CD4-positive, alpha-beta memory T cell (primary cell): ENCODE measurements at places on chromosomes 13 and 19. TPM values are rescaled to one million over a fixed set of nuclear protein-coding genes. Genes with fewer than 3 reads are reported as not detected.

GRCh38 chr13:78022164-78022877 is 103.7 kb upstream of the EDNRB start:
- DNase-seq = peak; percentile 49
- H3K27me3 ChIP-seq = no peaks in the 10 kb centered on the region
- no peak overlapping the region for H3K4me3 ChIP-seq
- H3K36me3 ChIP-seq = no peaks in the 10 kb centered on the region

The PRR22 gene
- not detected for polyA plus RNA-seq

The TMEM255B gene
- 0.07 TPM for polyA plus RNA-seq

DNA sequence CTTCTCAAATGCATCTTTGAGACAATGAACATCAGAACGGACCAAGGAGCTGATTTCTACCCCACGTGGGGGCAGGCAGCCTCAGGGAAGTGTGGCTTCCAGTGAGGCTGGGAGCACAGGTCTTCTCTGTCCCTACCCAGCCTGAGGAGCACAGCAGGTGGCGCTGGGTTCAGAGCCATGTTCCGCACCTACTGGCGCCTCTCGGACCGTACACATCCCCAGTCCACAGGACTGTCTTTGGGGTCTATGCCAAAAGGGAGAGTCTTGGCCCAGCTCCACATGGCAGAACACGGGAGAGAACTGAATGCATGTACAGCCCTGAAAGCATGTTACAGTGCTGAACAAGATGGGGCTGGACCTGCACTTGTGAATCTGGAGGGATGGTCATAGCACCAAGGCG is 22.6 kb downstream of the SUGP1 start:
- no peaks in the 10 kb centered on the region for H3K27me3 ChIP-seq
- no peak overlapping the region for H3K4me3 ChIP-seq
- no peaks in the 10 kb centered on the region for H3K4me1 ChIP-seq
- peaks cover 27% of the 10 kb centered on the region for H3K36me3 ChIP-seq

DNA sequence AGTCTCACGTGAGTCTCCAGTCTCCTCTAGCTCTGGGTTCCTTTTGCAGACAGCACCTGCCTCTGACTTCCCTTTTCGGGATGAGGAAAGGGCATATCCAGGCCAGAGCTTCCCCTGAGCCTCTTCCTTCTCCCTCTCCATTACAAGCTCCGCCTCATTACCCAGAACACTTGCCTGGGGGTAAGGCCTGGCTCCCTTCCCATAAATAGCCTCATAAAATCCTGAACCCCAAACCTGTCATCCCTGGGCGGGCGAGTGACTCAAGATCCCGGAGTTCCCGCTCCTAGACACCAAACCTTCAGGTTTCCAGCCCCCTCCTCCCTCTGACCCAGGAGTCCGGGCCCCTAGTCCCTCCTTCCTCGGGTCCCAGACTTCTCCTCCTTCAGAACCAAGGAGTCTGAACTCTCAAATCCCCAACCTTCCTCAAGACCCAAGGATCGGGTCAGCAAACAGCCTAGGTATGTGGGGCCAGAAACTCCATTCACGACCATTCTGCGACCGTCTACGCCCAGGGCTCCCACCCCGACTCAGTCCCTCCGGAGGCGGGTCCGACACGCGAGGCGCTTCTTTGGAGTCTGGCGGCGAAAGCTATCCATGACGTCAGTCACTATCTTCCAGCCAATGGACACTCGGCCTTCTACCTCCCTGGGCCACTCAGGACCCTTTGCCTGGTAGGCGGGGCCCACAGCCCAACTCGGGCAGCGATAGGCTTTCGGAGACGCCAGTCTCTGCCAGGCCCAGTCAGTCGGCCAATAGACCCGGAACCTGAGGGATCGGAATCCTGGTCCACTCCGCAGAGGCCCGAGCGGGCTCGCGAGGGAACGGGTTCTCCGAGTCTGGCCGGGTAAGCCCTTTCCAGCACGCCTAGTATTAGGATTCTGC is 6.5 kb upstream of the CNFN start:
- peak; percentile 92 for DNase-seq
- no peaks in the 10 kb centered on the region for H3K36me3 ChIP-seq
- peak overlapping the region; percentile 97 for H3K4me3 ChIP-seq
- H3K27me3 ChIP-seq = no peaks in the 10 kb centered on the region

DNA sequence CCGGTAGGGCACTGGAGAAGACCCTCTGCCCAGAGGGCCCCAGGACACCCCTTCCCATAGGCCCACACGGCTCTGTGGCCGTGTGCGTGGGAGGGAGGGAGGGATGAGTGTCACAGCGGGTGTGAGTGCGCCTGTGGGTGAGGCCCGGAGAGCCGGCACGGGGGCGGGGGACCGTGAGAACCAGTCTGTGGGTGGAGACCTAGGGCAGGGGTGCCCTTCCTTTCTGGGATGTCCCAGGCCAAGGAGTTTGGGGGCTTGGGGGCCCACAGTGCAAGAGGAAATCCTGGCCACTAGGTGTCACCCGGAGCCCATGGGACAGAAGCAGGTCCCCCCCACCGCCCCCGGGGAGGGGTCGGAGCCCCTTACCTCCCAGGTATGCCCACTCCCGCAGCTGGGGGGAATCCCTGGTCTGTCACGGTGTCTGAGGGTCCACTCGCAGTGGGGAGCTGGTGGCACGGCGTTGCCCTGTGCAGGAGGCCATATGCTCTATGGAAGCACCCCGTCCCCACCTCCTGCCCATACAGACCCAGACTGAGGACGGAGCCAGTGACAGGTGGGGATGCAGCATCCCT is 16.0 kb upstream of the SLC7A10 start:
- DNase-seq = no peak
- no peak overlapping the region for H3K4me3 ChIP-seq
- H3K36me3 ChIP-seq = no peaks in the 10 kb centered on the region
- no peak overlapping the region for H3K27ac ChIP-seq
- H3K27me3 ChIP-seq = no peaks in the 10 kb centered on the region

DNA sequence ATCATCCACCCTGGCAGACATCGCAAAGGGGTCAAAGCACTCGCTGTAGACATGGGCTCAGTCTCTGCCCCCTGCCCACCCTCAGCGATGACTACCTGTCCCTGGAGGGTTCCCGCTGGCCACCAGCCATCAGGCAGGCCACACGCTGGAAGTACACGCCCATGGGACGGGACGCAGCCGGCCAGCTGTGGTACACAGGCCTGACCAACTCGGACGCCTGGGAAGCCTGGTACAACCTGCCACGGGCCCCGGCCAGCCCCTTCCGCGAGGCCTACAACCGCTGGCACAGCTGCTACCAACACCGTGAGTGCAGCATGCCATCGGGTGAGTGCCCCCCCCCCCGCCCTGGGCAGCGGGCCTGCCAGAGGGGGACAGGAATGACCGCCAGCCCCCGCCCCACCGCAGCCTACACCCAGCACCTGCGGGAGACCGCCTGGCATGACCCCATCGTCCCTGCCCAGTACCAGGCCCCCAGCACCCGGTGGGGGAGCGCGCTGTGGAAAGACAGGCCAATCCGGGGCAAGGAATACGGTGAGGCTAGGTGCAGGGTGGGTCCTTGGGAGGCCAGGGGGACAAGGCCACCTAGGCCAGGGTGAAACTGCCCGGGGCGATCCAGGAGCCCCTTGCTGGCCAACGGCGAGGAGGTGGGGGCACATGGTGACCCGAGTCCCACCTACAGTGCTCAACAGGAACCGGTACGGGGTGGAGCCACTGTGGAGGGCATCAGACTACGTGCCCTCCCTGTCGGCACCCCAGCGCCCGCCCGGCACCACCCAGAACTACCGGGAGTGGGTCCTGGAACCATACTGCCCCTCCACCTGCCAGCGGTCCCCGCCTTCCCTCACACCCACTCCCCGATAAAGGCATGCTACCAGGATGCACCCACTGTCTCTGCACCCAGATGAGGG is 4.4 kb downstream of the TEKTIP1 start:
- H3K4me3 ChIP-seq = no peak overlapping the region
- no peaks in the 10 kb centered on the region for H3K27me3 ChIP-seq
- no peak overlapping the region for H3K27ac ChIP-seq
- peaks cover 9% of the 10 kb centered on the region for H3K36me3 ChIP-seq

- H3K27ac ChIP-seq = no peak overlapping the region
- DNase-seq = no peak
- peaks cover 4% of the 10 kb centered on the region for H3K4me1 ChIP-seq
- H3K4me3 ChIP-seq = no peak overlapping the region
Measured at GRCh38 chr13:28031896-28032288, 43.4 kb upstream of the URAD start.

DNA sequence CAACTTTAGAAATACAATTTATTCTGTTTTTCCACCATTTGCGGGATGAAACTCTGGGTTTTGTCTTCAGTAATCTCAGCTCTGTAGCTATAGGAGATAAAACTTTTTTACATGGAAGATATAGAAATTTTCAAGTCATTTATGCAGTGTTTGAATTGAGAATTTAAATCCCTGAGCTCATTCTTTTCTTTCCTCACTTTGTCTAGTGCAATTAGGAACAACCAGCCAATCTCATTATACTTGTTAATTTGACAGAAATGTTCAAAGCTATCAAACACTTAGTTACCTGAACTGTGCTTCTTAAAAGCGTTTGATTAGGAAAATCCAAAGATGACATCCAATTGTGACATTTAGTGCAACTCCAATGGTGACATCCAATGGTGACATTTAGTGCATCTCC is 1014.3 kb downstream of the SLITRK5 start:
- H3K36me3 ChIP-seq = no peaks in the 10 kb centered on the region
- H3K27ac ChIP-seq = no peak overlapping the region
- no peaks in the 10 kb centered on the region for H3K4me1 ChIP-seq

The TEKTIP1 gene
- not detected for polyA plus RNA-seq

DNA sequence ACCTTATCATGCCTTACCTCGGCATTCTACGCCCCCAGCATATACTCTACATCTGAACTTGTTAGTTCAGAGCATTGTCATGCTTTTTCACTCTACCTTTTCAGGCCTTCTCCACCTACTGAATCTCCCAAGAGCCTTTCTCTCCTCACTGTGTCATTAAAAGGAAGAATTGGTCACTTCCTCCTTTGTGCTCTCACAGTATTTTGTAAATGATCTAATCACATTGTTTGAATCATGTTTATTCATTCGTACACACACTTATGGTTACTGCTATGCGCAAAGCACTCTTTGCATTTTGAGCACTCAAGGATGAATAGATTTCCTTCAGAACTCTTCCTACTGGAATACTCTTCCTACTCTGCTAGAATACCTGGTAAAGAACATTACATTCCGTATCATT is 15.8 kb upstream of the ELF1 start:
- DNase-seq = no peak
- H3K4me1 ChIP-seq = no peaks in the 10 kb centered on the region
- H3K4me3 ChIP-seq = no peak overlapping the region
- no peak overlapping the region for H3K27ac ChIP-seq
- no peaks in the 10 kb centered on the region for H3K27me3 ChIP-seq

The CLPTM1 gene
- polyA plus RNA-seq = 27.5 TPM

The PTPRS gene
- polyA plus RNA-seq = not detected

DNA sequence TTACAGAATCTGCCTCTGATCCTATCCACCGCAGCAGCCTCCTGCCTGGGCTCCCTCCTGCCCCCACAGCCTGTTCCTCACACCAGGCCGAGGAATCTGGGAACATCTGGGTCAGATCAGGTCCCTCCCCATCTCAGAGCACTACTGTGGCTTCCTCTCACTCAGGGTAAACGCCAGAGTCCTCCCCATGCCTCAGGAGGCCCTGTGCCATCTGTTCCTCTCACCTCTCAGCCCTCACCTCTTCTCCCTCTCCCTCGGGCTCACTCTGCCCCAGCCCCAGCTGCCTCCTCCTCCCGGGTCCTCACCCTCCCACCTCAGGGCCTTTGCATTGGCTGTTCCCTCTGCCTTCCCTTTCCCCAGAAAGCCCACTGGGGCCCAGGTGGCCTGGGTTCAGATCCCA is 18.2 kb downstream of the FCGBP start:
- no peak overlapping the region for H3K4me3 ChIP-seq
- no peaks in the 10 kb centered on the region for H3K36me3 ChIP-seq
- H3K27ac ChIP-seq = no peak overlapping the region
- DNase-seq = no peak

DNA sequence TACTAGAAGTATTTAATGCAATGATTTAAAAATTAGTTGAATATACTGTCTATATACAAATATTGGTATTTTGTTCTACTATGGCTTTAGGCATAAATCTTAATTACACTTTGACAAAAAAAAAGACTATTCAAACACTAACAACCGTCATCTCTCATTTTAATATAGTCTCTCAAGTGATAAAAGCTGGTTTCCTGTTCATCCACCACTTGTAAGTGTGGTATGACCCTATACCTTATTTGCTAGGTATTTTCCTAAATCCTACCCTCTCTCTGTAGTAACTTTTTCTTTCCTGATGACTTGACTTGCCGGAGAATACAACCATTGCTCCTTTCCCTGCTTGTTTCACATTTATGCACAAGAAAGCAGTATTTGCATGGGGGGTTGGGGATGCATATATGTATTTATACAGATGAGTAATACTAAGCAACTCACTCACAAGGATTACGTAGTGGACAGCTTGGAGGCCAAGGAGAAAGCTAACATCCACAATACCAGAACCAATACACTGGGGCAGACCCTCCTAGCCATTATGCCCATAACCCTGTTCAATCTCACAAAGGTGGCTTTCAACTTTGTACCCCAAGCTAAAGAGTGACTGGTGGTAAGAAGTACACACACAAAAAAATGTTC is 12.7 kb upstream of the EFNB2 start:
- H3K36me3 ChIP-seq = peaks cover 28% of the 10 kb centered on the region
- no peak for DNase-seq
- no peak overlapping the region for H3K27ac ChIP-seq
- H3K4me3 ChIP-seq = no peak overlapping the region

DNA sequence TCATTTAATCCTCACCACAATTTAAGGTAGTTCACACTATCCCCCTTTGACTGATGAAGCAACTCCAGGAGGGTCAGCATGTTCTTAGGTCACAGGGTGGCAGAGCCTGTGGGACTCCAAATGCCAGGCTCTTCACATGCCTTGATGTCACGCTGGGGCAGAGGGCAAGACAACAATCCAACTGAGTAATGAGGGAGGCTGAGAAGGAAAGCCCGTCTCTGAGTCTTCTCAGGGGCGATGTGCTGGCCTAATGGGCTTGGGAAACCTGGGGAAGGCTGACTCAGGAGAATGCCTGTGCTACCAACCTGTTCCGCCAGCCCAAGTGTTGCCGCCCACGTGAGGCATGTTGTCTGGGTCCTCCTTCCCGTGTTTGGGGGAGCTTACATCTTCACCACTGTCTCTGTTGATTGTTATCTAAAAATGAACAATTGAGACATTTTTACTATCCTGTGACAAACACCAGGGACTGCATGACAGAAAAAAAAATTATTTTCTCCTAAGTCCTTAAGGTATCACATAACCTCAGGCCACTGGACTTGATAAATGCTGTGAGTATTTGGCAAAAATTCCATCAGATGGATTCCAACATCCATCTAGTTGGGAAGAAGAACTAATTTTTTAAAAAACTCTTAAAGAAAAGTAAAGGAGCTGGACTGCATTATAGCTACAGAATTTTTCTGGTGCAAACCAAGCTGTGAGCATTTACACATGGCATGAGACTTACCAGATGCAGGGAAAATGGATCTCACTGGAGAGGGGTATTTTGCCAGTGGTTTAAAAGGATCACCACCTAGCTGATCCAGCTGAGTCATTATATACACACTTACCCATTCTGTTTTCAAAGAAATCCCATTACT is 157.5 kb downstream of the RGCC start:
- peaks cover 16% of the 10 kb centered on the region for H3K36me3 ChIP-seq
- no peaks in the 10 kb centered on the region for H3K4me1 ChIP-seq
- no peak overlapping the region for H3K27ac ChIP-seq
- H3K4me3 ChIP-seq = no peak overlapping the region
- DNase-seq = no peak
- H3K27me3 ChIP-seq = no peaks in the 10 kb centered on the region

The NCR1 gene
- not detected for polyA plus RNA-seq

- H3K27ac ChIP-seq = peak within 1 kb of the TSS; percentile 68
- no peaks in the 10 kb centered on the region for H3K27me3 ChIP-seq
- no peaks in the 10 kb centered on the region for H3K36me3 ChIP-seq
- peaks cover 36% of the 10 kb centered on the region for H3K4me1 ChIP-seq
- DNase-seq = peak; percentile 93
Measured at GRCh38 chr19:18097217-18097992, at the start of gene MAST3. Gene MAST3, plus strand, starts transcription at chr19:18097778. Its CDS starts 15 bp downstream, at chr19:18097793.

The CBLC gene
- polyA plus RNA-seq = not detected
